8988T (cell line): ENCODE measurements at places on chromosomes 5 and 9.

- DNase-seq: no peak
Observed at GRCh38 chr5:133932441-133933168, 35.8 kb downstream of the C5orf15 start.

DNA sequence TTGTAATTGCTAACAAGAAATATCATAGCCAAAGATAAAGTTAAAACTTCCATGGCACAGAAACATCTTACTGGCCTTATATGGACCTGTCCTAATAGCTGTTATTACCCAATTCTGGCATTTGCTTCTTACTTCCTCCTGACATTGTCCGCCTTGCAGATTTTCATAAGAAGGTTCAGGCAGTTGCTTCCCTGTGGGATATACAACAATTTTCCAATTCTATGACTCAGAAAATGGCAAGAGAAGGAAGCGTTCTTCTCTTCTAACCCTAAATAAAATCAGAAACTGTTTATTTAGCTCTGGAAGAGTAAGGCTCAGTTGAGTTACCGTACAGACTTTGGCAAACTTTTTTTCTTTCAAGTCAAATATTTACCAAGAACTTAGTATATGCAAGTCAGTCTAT is 1.7 kb downstream of the PRKAA1 start:
- no peak for DNase-seq

DNA sequence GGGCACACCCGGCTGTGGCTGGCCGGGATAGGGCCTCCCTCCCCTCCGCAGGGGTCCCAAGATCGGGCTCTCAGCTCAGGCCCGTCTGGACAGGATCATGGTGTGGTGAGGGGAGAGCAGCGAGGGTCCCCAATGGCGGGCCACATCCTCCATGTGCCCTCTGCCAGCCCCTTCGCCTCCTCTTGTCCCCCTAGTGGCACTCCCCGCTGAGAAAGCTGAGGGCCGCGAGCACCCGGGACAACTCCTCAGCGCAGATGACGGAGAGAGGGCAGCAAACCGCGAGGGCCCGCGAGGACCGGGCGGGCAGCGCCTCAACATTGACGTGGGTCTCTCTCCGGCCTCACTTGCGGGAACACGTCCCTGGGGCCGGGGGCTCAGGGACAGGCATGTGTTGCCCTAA is 24.6 kb downstream of the NKD2 start:
- DNase-seq: peak; percentile 14

DNA sequence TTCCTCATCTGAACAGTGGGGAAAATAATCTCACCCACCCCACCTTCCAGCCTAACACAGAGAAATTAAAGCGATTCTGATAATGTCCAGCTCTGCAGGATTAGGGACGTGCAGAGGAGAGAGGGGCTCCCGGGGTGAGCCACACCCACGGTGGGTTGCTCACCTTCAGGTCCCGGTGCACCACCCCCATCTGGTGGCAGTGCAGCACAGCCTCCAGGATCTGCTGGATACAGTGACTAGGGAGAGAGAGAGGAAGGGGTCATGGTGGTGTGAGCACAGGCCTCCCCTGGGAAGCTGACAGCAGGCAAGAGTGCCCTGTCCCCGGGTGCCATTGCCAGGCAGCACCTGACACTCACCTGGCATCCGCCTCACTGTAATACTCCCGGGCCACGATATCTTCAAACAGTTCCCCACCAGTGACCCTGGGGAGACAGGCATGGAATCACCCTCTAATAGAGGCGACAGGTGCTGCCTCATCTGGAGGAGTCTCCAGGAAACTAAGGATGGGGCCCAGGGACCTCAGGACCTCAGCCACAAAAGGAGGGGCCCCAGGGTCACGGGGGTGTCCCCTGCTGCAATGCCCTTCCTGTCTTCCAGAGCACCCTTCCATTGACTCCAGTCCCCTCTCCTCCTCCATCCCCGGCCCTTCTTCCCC is 33.0 kb downstream of the CAMK2A start:
- DNase-seq: peak; percentile 52

- DNase-seq: no peak
Observed at GRCh38 chr9:87640385-87640795, 85.5 kb upstream of the CTSL start.

DNA sequence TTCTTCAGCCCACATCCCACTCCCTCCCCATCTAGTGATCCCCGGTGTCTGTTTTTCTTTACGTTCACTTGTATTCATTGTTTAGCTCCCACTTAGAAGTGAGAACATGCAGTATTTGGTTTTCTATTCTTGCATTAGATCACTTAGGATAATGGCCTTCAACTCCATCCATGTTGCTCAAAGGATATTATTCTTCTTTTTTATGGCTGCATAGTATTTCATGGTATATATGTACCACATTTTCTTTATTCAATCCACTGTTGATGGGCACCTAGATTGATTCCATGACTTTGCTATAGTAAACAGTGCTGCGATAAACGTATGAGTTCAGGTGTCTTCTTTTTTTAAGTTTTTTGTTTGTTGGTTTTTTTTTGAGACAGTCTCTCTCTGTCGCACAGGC is 29.1 kb upstream of the CCNB1 start:
- DNase-seq: no peak

DNA sequence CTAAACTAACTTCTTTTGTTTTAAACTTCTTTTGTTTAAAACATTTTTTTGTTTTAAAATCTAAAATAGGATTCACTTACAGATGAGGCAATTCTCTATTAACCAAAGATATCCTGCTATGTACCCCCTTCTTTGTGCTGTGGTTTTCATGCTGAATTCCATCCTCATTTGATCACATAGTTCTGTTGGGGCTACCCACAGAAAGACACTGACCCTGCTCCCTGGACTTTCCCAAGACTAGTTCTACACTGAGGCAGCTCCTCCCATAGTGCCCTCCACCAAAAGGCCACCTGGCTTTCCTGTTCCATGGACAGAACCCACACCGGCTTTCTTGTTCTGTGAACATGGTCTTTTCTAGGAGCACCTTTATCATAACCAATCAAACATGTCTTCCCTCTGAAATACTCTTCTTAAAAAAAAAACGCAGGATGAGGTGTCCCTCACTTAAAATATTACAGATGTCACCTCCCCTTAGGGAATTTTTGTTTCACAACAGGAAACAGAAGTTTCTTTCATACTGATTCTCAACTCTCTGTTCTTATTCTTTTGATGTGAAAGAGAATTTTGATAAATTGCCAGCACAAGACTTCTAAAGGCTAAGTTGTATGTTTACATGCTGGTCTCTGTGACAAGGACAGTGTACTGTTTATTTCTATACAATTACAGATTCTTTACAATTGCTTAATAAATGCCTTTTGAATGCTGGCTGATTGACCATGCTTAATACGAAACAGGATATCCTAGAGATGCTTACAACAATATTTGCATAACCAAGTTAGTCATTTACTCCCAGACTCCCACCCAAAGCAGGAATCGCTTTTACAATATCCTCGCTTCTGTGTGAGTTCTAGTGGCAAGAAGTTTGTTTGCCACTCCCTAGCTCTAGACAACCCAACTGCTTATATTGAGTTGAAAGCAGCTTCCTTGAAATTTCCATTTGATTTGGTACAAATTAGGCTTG is 300.4 kb downstream of the DTWD2 start:
- DNase-seq: no peak

GRCh38 chr5:13477118-13477737 is 467.3 kb downstream of the DNAH5 start:
- DNase-seq: no peak

DNA sequence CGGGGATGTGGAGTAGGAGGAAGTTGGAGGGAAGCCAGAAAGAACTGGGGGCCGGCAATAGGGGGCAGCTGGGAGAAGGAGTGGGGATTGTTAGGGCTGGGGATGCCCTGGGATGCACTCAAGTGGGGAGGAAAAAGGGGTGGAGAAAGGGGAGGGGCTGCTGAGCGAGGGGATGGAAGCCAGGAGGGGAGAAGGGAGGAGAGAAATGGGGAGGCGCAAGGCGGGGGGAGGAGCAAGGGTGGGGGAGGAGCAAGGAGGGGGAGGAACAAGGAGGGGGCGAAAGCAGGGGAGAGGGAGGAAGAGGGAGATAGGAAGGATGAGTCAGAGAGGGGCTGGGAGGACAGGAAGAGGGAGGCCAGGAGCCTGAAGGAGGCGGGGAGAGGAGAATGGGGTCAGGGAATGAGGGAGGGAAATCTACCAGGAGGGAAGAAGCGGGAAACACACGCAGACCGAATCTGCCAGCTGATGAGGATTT is 1.6 kb downstream of the IRX4 start:
- peak; percentile 78 for DNase-seq

DNA sequence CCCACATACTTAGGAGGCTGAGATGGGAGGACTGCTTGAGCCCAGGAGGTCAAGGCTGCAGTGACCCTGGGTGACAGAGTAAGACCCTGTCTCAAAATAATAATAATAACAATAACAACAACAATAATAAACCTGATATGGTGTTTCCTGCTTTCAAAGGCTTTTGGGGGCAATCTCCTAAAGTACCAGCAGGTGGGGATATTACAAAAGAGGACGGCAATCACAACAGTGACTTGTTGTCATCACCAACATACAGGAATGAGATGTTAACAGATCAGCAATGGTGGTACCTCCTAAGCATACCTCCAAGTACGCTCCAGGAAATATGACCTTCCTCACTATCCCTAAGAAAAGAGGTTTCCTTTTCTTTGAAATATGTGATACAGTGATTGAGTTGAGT is 91.1 kb upstream of the RNF180 start:
- peak; percentile 14 for DNase-seq

- no peak for DNase-seq
Observed at GRCh38 chr5:163439092-163439425, 1.7 kb downstream of the CCNG1 start.

GRCh38 chr5:148005788-148006520 is 57.8 kb upstream of the SPINK5 start:
- DNase-seq: no peak

DNA sequence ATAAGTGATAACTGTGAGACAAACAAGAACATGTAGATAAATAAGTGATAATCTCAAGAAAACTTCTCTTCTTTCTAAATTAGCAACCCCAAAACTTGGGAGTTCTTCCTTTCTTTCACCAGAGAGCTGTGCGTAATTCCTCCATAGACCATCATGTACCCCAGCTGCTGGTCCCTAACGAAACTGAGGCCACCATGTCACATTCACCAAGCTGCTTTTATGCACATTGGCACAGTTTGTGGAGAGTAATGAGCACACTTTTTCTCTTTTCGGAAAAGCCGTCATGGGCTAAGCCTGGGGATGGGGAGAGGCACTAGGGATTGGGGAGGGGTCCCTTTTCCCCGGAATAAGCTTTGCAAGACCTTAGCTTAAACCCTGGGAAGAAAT is 561.4 kb downstream of the BNC2 start:
- no peak for DNase-seq

DNA sequence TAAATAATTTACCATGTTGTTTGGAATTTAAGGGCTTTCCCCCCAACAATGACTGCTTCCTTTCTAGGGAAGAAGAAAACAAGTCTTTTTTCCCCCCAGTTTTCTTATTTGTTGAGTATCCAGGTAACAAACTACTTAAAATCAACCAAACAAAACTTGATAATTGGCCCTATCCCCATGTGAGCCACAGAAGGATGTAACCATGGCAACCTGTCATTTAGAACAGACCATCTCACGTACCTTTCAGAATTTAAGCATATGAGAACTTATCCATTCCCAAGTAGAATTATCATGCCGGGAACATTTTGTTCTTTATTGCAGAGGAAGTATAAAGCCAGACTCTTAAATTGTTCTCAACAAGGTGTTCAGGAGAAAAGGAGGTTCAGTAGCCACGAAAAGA is 392.3 kb downstream of the CETN3 start:
- no peak for DNase-seq

DNA sequence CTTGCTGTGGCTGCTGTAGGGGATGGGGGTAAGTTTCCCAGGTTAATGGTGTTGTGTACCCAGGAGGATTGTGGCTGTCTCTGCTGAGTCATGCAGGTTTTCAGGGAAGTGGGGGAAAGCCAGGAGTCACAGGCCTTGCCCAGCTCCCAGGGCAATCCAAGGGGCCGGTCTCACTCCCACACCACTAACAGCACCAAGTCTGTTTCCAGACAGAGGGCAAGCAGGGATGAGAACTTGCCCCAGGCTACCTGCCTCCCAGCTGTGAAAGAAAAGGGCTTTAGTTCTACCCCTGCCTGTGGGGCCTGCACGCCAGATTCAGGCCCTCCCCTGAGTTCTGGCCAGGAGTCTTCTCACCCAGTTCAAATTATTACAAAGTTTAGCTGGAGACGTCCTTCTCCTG is 579.8 kb upstream of the ST8SIA4 start:
- DNase-seq: no peak

- DNase-seq: no peak
Observed at GRCh38 chr5:116343961-116344360, 230.7 kb downstream of the SEMA6A start.
